ENCODE measurements at places on chromosomes 13 and 19. TPM values are rescaled to one million over a fixed set of nuclear protein-coding genes. Genes with fewer than 3 reads are reported as not detected.

BST2 gene
- polyA plus RNA-seq: 4.6 TPM

LILRA1 gene
- polyA plus RNA-seq: 0.46 TPM

CUL4A gene
- polyA plus RNA-seq: 67.8 TPM

KLHL1 gene
- polyA plus RNA-seq: not detected

SLAIN1 gene
- 5.5 TPM for polyA plus RNA-seq

DNA sequence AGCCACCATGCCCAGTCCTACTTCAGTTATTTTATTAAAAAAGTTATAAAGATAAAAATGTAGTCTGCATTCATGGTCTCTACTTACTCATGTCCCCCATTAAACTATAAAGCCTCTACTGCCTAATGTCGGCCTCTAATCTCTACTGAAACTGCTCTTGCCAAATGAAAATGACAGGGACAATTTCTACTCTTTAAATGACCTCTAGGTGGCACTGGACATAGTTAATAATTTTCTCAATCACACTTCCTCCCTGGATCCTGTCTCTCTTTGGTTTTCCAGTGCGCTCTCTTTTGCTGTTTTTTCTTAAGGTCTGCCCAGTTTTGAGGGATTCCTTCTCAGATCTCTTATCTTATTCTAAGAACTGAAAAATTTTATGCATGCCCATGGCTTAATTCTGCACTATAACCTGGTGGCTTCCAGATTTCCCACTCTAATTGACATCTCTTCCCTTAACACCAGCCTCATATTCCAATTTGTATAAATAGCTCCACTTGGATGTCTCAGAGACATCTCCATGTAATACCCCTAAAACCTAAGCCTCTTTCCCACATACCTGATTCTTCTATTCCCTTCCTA is 54.3 kb downstream of the MTMR6 start:
- DNase-seq: no peak

GRCh38 chr13:111429064-111429558 is 108.7 kb downstream of the TEX29 start:
- no peak for DNase-seq

- peak; percentile 45 for DNase-seq
Observed at GRCh38 chr13:32530841-32531253, 7.7 kb downstream of the N4BP2L2 start.

DNA sequence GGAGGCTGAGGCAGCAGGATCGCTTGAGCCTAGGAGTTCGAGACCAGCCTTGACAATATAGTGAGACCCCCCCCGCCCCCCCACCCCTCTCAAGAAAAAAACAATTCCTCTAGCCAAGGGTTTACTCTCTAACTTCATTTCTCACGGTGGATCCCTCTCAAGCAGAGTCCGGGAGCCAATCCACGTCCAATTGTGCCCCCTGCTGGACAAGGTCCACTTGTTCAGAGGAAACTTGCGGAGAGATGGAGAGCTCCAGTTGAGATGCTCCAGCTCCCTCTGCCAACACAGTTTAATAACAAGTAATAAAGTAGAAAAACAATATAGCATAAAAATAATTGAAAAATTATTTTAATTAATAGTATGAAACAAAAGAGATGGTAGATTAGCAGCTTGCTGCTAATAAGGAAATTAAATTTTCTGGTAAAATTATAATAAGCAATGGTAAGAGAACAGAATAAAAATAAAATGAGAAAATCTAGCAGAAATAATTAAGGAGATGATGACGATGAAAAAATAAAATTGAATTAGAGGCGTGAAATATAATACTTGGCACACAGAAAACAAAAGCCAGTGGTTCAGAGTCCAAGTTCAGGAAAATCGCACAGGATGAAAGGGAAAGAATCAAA is 14.5 kb upstream of the SIGLEC14 start:
- peak; percentile 51 for DNase-seq

- DNase-seq: no peak
Observed at GRCh38 chr19:926589-927350, 935 bp downstream of the ARID3A start.

All from forelimb muscle (tissue), 1 donor.